Fibroblast of skin of right quadriceps (primary cell): ENCODE measurements at places on chromosomes 2 and 18.

GRCh38 chr2:207499114-207499513 is 30.6 kb upstream of the CREB1 start:
- no peak for DNase-seq

DNA sequence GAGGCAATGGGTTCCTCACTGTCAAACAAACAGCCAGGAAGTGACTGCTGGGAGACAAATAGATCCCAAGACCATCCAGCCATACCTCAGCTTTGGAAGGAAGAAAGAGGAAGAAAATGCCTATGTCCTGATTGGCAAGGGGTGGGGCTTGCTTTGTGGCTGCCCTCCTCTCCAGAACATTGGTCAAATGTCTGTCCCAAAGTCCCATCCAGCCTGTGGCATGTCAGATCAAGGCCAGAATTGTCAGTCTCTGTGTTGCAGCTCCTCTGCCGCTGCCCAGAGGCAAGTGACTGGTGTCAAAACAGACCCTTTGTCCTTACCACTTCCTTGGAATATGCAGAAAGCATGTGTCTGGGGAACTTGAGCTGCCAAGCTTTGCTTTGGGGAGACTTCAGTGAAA is 63.0 kb upstream of the SMAD2 start:
- no peak for DNase-seq

- DNase-seq, result no peak
Observed at GRCh38 chr2:166882851-166883250, 5.4 kb upstream of the XIRP2 start.

DNA sequence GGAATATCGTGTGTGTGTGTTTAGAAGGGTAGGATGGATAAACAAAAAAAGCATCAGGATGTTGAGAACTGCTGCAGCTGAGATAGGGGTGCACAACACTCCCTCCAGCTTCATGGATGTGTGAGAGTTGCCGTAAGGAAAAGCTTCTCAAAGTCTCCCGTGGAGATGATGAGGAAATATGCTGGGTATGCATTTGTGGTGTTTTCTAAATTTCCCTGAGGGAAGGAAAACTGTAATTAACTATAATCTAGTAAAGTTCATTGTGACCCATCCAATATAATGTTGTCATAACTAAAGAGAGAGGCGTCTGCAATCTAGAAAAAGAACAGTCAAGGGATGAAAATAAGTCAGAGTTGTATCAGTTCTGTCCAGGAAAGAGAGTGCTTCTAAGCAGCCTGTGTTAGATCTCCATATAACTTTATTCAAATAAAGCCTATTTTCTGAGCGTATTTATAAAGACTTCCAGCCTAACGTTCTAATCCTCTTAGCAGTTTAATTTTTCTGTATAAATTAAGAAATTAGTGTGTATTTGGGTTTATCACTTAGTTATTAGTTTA is 7.3 kb upstream of the LMAN2L start:
- no peak for DNase-seq

- DNase-seq, result no peak
Observed at GRCh38 chr2:55080204-55080738, 30.0 kb upstream of the RTN4 start.

GRCh38 chr2:55585451-55586080 is 31.9 kb downstream of the PPP4R3B start:
- DNase-seq, result peak; percentile 58

GRCh38 chr18:6616981-6617380 is 112.5 kb upstream of the ARHGAP28 start:
- no peak for DNase-seq

GRCh38 chr2:134307334-134307733 is 53.5 kb downstream of the MGAT5 start:
- DNase-seq, result no peak

GRCh38 chr2:45968946-45969584 is 317.6 kb downstream of the PRKCE start:
- peak; percentile 78 for DNase-seq

DNA sequence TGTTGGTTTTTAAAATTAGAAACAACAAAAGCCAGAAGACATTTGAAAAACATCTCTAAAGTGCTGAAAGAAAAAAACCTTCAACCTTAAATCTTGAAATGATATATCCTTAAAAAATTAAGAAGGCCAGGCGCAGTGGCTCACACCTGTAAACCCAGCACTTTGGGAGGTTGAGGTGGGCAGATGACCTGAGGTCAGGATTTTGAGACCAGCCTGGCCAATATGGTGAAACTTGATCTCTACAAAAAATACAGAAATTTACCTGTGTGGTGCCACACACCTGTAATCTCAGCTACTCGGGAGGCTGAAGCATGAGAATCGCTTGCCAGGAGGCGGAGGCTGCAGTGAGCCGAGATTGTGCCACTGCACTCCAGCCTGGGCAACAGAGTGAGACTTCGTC is 87.7 kb upstream of the SIX2 start:
- no peak for DNase-seq

DNA sequence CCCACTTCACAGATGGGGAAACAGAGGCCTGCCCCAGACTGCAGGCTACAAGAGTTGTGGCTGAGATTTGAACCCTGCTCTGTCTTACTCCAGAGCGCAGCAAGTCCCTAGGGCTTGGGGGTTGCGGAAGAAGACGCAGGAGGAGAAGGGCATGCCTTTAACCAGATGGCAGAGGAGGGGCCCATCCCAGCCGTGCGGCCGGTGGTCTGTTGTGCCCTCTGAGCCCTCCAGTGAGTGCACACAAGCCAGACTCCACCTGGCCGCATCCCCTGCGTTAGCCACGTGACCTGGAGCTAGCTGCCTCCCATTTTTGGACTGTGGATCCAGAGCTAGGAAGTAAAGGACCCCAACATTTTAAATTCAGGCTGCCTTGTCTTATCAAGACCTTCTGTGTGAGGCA is 2.8 kb downstream of the KCNIP3 start:
- DNase-seq, result no peak

- DNase-seq, result no peak
Observed at GRCh38 chr2:55025082-55025481, 25.2 kb downstream of the RTN4 start.

DNA sequence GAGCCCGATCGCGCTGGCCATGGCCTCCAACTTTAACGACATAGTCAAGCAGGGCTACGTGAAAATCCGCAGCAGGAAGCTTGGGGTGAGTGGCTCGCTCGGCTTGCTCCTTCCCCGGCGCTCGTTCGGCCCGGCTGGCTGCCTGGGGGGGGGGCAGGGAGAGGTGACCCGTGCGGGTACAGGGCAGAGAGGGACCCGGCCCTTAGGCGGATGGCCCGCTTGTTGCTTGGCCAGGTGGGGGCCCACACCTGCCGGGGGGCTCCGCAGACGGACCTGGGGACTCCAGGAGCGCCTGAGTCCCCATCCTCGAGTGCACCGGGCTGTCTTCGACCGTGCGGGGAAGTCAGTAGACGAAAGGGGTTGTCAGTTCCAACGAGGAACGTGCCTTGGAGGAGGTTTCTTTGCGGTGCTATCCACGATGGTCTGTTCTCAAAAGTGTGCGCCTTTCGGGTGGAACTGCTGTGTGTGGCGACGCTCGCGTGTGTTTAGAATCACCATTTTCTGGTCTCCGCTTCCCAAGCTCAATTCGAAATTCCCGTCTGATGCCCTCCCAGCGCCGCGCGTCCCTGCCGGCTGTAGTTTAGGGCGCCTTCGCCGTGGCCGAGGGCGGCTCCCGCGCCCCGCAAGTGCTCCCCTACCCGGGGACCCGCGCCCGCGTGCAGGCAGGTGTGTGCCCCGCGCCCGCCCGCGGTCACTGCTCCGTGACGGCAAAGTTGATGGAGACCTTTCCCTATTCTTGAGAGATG is 711 bp downstream of the DOK6 start:
- peak; percentile 11 for DNase-seq

GRCh38 chr2:25784404-25784803 is 93.9 kb downstream of the ASXL2 start:
- DNase-seq, result no peak

- DNase-seq, result no peak
Observed at GRCh38 chr2:42839809-42840501, 47.6 kb upstream of the HAAO start.

DNA sequence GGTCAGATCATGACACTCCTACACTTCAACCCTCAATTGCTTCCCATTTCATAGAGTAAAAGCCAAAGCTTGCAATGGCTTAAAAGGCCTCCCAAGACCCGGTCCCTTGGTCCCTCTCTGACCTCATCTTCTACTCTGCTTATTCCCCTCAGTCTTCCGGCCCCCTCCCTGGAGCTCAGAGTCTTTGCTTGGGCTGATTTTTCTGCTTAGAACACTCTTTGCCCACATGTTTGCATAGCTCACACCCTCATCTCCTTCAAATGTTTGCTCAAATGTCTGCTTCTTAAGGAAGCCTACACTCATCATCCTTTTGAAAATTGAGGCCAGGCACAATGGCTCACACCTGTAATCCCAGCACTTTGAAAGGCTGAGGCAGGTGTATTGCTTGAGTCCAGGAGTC is 65.6 kb upstream of the CAPN13 start:
- no peak for DNase-seq

DNA sequence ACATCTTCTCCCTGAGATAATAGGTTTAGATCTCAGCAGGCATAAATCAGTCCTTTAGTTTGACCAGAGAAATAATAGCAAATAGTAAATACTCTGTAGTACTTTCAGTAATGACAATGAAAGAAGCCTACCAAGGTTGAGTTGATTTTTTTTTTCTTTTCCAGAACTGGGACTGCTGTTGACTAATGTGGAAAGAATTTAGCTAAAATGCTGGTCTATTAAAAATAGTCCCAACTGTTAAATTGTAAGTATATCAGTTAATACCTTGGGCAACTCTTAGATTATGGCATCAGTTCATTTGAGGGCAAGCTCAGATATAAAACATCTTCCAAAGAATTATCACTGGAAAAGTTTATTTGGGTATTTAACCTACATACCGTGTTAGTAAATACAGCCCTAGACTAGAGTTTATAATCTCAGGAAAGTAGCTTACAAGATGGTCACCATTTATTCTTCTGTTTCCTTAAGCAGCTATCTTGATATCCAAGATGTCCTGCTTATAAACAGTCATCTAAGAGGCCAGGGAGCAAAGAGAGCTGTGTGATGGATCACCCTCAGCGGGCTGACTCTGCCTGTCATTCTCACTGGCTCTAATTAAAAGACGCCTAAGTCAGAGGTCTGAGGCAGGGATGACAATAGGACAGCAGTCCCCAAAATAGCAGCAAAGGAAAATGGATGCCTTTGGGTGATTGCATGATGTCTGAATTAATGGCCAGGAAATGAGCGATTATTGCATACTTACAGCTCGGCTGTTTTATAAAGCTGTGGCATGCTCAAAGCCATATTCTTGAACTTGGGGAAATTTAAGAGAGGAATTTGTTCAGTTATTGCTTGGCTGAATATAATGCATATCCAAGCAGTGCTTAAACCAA is 121.3 kb downstream of the MTX2 start:
- peak; percentile 55 for DNase-seq

DNA sequence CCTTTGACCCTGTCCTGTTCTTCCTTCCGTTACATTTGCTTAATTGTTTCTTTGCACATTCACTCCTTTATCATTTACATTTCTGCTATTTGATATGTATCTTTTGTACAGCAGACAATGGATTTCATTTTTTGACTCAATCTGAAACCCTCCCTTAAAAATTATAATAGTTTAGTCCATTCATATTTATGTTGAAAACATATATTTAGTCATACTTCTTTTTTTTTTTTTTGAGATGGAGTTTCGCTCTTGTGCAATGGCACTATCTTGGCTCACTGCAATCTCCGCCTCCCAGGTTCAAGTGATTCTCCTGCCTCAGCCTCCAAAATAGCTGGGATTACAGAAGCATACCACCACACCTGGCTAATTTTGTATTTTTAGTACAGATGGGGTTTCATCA is 95.3 kb upstream of the TGFA start:
- DNase-seq, result no peak
